ENCODE measurements at places on chromosomes 2 and 18. TPM values are rescaled to one million over a fixed set of nuclear protein-coding genes. Genes with fewer than 3 reads are reported as not detected.

DNA sequence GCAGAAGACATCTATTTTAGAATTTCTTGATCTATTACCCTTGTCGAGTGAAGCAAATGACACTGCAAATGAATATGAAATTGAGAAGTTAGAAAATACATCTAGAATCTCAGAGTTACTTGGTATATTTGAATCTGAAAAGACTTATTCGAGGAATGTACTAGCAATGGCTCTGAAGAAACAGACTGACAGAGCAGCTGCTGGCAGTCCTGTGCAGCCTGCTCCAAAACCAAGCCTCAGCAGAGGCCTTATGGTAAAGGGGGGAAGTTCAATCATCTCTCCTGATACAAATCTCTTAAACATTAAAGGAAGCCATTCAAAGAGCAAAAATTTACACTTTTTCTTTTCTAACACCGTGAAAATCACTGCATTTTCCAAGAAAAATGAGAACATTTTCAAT lies 370.4 kb downstream of the XIRP2 start:
- no peak for DNase-seq

DNA sequence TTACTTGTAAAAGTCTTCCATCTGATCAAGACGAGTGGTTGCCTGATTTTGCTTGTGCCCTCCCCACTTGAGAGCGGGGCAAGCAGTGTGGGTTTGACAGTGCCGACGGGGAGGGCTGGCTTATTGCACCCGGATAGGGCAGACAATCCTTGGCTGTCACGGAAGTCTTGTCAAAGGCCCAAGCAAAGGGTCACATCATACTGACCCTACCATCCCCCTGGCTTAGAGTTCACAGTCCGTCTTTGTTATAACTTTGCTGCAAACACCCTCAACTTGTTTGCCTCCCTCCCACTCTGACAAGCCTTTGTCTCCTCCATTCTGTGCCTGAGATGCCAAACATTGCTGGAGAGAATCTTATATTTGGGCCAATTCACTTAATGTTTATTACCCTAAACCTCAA lies 165.9 kb upstream of the MSH6 start:
- no peak for DNase-seq

DNA sequence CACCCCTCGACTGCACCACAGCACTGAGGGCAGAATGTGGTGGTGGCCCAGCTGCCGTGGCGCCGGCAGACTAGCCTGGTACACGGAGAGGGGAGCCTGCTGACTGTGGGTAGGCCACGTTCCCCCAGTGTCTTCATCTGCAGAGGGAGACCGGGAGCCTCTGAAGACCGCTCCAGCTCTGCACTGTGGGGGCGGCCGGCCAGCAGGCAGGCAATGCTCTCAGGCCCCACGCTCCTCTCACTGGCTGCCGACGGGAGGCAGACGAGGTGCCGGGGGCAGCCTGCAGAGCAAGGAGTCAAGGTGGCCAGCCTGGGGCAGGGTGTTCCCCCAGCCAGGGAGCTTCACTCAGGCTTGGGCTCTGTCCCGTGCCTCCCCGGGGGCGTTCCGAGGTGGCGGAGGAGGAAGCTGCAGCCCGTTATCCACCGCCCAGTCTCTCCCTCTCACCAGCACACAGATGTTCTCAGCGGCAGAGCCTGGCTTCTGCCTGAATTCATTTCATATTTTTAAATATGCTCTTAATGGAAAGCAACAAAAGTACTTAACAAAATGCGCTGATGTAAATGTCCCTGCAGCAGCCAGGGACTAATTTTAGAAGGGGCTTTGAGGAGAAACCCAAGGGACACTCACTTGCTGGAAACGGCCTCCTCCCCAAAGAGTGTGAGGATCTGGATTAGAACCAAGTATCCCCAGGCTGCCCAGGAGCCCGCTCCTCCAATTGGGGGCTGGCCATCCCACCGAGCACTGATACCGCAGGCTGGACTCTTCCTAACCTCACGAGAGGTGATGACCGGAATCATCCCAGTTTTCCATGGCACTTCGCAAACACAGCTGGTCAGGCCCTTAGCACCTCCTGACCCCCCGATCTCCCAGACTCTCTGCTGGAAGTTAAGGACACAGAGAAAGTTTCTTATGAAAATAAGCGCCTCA lies 87.8 kb downstream of the HDAC4 start:
- DNase-seq, result no peak

- DNase-seq, result peak; percentile 56
Measured at GRCh38 chr18:41501848-41502247, 453.2 kb upstream of the PIK3C3 start.

- DNase-seq, result no peak
Measured at GRCh38 chr2:236237468-236238190, 26.6 kb downstream of the ASB18 start.

- DNase-seq, result no peak
Measured at GRCh38 chr2:174902506-174903263, 102.5 kb downstream of the CHN1 start.

Gene CDH19
- not detected for total RNA-seq

DNA sequence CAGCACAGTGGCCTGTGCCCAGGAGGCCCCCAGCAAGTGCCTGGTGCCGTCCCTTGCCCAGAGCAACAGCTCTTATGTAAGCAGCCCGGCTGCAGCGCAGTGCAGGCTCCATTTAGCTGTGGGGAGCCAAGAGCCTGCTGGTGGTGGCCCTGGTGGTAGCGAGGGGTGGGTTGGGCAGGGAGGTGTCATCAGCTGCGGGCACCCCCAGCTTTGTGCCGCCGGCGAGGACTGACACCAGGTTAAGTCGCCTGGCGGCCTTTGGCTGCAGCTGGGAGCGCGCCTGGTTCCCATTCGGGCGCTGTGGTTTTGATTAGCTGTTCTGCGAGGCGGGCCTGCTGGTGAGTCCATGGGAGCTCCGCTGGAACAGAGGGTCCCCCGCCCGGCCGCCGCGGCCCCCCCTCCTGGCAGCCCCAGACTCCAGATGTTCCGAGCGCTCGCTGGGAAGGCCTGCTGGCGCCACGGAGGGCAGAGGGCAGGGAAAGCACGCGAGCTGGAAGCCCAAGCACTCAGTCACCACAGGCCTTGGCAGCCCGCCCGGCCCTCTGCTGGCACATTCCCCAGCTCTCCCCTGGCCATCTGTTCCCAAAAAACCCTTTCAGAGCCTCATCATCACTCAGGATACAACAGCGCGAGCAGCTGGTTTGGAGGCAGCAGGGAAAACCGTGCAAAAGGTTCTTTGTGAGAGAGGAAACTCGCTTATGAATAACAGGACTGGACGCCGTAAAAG lies 18.4 kb downstream of the ATOH8 start:
- peak; percentile 80 for DNase-seq

Gene AMER3
- not detected for total RNA-seq

- no peak for DNase-seq
Measured at GRCh38 chr2:226461981-226462380, 337.6 kb downstream of the IRS1 start.

GRCh38 chr2:173414823-173415322 lies 60.2 kb downstream of the CDCA7 start:
- DNase-seq, result peak; percentile 55

DNA sequence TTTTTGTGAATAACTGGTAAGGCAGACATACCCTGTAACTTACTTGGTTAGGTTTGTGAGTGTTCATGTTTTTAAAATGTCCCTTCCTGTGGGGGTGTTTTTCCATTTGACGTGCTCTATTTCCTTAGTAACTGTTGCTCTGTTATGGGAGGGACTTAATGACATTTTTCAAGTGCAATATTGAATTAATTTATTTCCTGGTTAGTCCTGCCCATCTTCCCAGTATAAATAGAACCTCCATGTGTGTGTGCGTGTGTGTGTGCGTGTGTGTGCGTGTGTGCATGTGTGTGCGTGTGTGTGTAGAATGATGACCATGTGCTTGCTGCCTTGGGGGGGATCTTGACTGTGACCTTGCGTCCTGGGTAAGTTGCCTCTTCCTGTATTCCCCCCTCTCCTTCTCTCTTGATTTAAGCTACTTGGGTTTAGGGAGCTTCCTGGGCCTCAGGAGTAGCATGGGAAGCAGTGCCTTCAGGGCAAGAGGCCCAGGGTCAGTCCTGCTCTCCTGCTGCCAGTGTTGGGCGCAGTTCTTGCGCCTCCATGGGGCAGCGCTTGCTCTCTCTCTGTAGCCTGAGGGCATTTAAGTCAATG lies 163.9 kb downstream of the LDLRAD4 start:
- DNase-seq, result no peak

DNA sequence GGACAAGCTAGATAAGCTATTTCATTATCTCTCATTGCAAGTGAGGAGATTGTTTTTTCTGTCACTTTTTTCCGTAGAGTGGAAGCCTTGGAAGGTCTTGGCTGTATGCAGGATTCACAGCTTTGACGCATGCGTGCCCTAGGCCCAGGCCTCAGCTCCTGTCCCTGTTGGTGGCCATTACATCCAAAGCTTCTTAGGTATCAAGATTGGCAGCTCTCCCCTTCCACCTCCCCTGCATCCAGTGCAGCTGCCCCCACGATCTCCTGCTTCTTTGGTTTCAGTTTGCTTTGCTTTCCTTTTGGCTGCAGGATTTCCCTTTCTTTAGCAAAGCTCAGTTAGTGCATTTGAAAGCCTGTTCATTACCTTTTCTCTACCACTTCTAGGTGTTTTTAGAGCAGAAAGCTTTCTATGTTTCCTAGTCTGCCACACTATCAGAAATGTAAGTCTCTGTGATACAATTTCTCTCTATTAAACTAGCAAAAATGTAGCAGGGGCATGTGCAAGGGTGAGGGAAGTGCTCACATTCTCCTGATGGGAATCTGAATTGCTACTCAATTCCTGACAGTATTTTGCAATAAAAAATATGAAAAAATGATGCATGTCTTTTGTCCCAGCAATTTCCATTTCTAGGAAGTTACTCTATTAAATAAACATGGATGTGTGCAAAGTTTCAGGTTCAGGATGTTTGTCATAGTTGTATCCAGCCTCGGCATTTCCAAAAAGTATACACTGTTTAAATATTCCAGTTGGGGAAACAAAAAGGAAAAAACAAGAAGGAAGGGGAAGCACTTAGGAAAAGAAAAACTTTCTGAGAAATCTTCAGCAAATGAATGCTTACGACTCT lies 91.2 kb downstream of the LIPG start:
- no peak for DNase-seq

- no peak for DNase-seq
Measured at GRCh38 chr2:165820296-165820695, 26.2 kb upstream of the GALNT3 start.

GRCh38 chr2:60468382-60469085 lies 84.9 kb downstream of the BCL11A start:
- DNase-seq, result no peak

Data from foreskin keratinocyte (primary cell).